ENCODE measurements at places on chromosomes 5 and 9.
A peak's percentile ranks its signal among the peaks of the same experiment; 100 is the strongest.

DNA sequence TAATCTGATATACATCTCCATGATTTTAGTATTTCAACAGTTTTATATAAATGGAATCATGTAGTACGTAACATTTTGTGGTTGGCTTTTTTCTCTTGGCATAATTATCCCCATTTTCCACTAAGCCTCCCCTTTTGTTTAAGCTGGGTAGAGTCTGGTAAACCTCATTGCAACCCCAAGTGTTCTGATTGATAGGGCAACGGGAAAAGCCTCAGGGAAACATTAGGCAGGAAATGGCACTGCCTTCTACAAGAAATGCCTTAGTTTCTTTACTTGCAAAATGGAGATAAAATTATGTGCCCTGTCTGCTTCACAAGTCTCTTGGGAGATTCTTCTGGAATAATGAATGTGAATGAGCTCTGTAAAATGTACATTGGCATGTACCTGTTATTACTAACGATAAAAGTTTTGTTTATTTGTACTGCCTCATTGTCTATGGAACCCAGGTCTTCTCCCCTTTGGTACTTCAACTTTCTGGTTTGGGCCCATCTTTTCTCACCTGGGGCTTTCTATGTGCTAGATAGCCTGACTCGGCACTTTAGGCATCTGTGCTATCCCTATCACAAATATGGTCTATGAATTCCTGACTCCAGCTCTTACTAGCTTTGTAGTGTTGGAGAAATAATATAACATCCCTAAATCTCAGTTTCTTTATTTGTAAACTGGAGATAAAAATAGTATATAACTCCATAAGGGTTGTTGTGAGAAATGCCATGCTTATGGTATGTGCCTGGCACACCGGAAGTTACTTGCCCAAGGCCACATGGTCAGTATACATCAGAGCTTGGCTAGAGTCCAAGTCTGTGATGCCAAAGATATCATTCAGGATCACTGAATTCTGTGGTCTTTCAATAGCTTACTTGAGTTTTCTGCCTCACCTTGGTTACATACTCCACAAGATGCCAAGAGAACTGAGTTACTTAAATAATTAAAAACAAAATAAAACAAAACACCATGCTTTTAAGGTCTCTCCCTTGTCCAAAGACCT is 48.2 kb upstream of the ZNF169 start:
- no peak for DNase-seq

DNA sequence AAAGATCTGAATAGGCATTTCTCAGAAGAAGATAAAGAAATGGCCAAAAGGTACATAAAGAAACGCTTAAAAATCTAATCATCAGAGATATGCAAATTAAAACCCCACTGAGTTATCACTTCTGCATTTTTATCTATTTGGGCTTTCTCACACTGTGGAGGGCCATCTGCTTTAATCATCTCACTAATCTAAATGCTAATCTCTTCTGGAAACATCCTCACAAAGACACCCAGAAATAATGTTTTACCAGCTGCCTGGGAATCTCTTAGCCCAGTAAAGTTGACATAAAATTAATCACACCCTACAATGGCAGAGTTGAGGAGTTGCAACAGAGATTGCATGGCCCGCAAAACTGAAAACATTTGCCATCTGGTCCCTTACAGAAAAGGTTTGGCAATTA is 407.9 kb upstream of the CYLC2 start:
- DNase-seq, result peak; percentile 25

DNA sequence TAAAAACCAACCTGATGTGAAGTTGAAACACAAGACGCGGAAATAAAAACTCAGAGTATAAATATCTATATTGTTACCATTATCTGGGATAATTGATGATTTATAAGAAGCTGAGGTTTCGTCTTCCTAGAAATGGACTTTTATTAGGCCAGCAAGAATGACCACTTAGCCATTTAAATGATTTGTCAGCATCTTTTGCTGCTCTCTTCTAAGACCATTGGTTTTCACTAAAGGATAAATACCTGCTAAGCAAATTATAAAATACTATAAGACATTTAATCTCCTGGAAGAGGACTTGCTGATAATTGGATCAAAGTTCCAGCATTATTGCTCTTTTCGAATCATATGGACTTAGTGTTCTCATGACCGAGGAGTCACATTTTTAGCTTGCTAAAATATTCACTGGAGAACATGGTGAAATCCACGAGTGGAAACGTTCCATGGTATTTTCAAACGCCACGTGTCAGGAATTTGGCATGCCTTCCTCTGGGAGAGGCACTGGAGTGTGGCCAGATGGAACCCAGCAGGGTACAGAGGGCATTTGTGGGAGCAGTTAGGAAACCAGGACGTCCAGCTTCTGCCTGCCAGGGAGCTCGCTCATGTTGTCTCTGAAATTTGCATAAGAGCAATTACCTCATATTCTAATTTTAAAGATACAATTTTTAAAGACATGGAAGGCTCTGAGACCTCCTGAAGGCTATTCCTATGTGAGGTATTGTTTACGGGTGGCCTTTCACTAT is 43.1 kb downstream of the TNFAIP8 start:
- DNase-seq, result no peak

DNA sequence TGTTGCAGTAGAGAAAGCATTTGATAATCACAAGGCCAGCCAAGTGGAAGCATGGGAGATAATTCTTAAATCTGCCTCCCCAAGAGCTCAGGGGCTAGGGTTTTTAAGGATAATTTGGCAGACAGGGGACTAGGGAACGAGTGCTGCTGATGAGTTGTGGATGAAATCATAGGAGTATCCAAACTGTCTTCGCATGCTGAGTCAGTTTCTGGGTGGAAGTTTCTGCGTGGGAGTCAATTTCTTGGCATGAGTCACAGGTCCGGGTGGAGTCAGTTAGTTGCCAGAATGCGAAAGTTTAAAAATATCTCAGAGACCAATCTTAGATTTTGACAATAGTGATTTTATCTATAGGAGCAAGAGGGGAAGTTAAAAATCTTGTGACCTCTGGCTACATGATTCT is 112.6 kb downstream of the TMC1 start:
- no peak for DNase-seq

- peak; percentile 51 for DNase-seq
These were observed 211.6 kb downstream of the MAST4 start for GRCh38 chr5:66807743-66808142.

DNA sequence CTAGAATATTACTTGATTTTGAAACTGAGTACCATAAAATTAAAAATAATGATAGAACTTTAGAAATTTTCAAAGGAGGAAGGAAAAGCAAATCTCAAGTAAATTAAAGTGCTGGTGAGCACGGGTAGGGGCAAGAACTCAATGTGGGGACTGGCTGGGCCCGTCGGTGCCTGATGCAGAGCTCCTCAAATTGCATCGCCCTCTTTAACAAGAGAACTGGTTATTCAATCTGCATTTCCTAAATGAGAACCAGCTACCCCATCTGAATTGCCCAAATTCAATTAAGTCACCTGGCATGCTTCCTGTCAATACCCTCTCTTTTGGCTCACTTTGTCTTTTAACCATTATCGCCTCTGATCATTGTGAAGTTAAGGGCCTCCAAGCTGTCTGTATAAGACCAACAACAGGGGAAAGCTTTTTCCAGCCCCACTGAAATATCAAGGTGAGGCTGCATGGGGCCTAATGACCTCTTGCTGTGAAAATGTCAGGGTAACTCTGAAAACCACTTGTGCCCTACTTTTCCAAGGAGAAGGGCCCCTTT is 316.7 kb downstream of the SLIT3 start:
- DNase-seq, result no peak

DNA sequence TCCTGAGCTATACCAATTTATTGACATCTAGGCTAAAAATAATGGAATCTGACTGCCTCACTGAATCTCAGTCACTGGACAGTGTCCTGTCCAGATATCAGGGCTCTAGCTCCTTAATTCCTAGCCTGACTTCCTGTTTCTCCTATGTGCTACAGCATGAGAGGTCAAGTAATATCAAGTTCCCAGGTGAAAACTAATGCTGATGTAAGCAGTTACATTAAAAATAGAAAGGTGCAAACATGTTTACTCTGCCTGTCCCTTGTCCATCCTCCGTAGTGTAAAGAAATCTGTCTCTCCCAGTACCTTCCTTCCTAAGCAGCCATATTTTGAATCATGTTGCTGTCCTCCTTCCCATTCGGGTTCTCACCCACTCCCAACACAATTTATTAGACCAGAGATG is 145.9 kb upstream of the GHR start:
- DNase-seq, result no peak

DNA sequence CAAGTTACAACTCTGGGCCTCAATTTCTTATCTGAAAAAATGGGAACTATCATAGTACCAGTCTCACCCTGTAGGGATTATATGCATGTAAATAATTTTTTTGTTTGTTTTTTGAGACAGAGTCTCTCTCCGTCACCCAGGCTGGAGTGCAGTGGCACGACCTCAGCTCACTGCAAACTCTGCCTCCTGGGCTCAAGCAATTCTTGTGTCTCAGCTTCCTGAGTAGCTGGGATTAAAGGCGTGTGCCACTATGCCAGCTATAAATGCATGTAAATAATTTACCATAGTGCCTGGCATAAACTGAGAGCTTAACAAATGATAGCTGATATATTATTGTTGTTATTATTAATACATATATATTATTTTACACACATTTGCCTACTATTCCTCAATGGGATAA is 3.0 kb upstream of the ARHGAP26 start:
- no peak for DNase-seq

- DNase-seq, result no peak
These were observed 4.6 kb downstream of the SEPTIN8 start for GRCh38 chr5:132772291-132773070.

- DNase-seq, result no peak
These were observed 125.1 kb downstream of the PDE4D start for GRCh38 chr5:59768152-59769040.

DNA sequence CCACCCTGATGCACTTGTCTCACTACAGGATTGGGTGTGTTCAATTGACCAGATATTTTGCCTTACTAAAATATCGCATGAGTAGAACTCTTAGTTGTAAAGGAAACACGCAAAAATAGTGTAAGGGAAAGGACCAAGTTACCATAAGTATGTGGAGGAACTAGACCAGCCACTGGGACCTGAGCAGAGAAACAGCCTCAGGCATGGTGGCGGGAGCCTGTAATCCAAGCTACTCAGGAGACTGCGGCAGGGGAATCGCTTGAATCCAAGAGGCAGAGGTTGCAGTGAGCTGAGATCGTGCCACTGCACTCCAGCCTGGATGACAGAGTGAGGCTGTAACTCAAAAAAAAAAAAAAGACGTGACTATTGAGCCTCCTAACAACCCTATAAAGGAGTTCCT is 117.9 kb upstream of the SPATA31C2 start:
- DNase-seq, result no peak

Data from D341Med (cell line).